ENCODE measurements at places on chromosomes 16 and 17.

- DNase-seq: no peak
Observed at GRCh38 chr16:66161269-66161668, 205.2 kb upstream of the CDH5 start.

DNA sequence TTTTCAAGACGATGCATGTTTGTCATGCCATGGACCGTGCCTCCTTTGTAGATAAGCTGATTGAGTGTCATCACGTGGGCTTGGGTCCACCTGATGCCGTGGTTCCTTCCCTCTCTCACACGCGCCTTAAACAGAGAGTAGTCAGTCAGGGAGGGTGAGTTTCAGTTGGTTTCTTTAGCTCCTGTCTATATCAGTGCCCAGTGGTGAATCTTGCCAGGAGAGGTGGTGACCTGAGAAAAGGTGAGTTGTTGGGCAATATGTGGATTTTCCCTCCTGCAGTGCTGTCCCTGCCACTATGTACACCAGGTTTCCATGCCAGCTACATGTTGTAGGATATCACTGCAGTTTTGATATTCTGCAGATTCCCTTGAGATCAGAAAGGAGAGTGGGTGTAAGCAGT is 129.7 kb downstream of the LAT start:
- no peak for DNase-seq

DNA sequence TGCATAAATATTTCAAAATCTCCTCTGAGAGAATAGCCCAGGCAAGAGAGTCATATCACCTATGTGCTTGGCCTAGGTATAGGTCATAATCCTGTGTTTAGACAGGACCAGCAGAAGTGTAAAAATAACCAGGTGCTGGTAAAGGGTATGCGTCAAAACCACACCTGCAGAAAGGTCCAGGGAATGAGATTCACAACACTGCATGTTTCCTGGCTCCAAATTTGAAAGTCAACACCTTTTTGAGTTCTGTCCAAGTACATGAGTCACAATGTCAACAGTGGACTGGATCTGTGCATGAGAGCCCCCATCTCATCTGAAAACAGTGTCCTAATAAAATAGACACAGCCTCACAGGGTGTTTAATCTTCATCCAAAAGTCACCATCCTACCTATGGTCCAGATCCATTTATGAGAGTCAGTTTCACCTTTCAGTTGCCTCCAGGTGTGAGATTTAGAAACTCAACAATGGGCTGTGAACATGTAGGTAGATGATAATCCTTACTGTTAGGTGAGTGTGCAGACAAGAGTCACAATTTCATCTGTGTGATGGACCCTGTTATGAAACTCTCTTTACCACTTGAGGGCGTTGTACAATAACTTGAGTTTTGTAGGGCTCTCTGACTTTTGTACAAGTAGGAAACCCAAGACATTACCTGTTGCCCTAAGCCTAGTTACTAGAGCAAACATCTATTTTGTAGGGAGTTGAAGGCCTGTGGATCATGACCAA is 2100.7 kb downstream of the TP53TG3F start:
- DNase-seq: no peak

GRCh38 chr17:17710728-17711541 is 29.7 kb downstream of the RAI1 start:
- DNase-seq: no peak

DNA sequence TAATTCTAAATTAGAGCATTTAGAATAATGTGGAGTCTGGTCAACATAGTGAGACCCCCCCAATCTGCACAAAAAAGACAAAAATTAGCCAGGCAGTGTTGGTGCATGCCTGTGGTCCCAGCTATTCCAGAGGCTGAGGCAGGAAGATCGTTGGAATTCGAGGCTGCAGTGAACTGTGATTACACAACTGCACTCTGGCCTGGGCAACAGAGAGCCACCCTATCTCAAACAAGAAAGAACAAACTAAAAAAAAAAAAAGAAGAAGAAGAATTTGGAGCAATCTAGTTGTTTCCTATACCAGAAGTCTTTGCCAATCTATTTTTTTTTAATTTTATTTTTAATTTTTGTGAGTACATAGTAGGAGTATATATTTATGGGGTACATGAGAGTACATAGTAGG is 6.0 kb downstream of the CETP start:
- DNase-seq: no peak

DNA sequence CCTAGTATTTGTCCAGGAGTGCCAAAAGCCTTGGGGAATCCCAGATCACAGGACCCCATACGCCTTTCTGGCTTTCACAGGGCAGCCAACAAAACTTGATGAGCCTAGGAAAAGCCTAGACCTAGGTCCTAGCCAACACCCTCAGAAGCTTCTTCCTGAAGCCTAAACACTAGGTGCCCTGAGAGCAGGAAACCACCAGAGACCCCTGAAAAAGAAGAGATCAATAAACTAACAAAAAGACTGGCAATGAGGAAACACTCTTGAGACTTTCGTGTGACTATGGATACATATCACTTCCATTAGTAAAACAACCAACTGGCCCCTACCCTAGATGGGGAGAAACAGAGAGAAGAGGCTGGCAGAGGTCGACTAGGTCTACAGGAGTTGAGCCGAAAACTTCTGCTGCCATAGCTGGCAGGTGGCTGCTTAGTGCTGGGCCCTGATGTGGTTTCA is 1.2 kb downstream of the ORMDL3 start:
- DNase-seq: no peak

- no peak for DNase-seq
Observed at GRCh38 chr16:82695806-82696205, 69.0 kb downstream of the CDH13 start.

GRCh38 chr17:29177541-29177870 is 2.7 kb downstream of the MYO18A start:
- DNase-seq: no peak

Data from activated CD4-positive, alpha-beta T cell treated with anti-CD3 and anti-CD28 coated beads, Interleukin-2, amount 50 U/mL, for 24 hours (primary cell).